ENCODE measurements at places on chromosomes 7 and 10.

DNA sequence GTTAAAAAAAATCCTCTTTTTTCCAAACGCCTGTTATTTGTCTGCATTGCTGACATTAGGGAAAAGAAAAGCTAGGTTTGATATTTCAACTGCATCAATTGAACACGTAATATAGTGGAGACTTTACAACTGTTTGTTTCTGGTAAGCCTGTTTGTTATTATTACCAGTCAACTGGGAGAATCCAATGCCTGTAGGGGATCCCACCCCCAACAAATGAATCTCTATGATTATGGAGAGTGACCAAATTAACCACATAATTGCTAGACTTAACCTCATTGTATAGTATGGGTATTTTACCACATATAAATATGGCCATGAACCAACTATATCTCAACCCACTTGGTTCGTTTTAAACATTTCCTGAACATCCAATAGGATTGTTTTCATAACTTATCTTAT lies 216.1 kb downstream of the TWIST1 start:
- DNase-seq = no peak

- no peak for DNase-seq
Observed at GRCh38 chr10:69781576-69781975, 20.1 kb upstream of the COL13A1 start.

DNA sequence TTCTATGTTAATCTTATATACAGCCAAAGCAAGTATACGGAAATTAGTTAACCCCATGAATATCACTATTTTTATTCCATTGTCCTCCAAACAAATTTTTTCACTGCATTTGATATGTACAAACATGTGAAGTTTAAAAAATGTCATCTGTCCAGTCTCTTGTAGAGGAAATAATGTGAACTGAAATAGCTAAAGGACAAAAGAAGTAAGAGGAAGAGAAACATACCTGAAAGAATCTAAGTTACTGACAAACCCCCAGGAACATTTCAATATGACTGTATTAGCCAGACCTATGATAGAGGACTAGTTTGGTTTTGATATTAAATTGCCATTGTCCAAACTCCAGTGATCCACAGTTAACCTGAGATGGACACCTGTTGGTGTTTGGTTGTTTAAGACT lies 80.6 kb downstream of the NRCAM start:
- DNase-seq = no peak

DNA sequence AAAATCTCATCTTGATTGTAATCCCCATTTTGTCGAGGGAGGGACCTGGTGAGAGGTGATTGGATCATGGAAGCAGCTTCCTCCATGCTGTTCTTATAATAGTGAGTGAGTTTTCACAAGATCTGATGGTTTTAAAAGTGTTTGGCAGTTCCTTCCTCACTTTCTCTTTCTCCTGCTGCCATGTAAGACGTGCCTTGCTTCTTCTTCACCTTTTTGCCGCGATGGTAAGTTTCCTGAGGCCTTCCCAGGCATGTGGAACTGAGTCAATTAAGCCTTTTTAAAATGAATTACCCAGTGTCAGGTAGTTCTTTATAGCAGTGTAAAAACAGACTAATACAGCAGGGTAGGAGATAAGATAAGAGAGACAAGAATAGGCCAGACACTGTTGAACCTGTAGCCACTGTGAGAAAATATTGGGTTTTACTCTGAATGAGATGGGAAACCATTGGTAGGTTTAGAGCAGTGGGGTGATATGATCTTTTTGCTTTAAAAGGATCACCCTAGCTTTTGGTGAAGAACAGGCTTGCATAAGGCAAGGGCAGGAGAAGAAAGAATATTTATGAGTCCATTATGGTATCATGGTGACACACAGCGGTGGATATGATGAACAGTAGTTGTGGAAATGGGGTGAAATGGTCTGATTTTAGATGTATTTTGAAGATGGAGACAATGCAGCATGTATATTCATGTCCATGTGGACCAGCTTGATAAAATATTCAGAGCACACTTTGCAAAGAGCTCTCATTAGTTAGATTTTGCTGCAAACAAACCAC lies 11.5 kb downstream of the OR6B1 start:
- DNase-seq = no peak

- DNase-seq = peak; percentile 36
Observed at GRCh38 chr10:62244785-62245467, 23.7 kb downstream of the RTKN2 start.

- no peak for DNase-seq
Observed at GRCh38 chr7:37901890-37902524, 14.6 kb downstream of the SFRP4 start.

GRCh38 chr10:29802171-29802570 lies 167.4 kb upstream of the SVIL start:
- no peak for DNase-seq

GRCh38 chr10:128739930-128740329 lies 613.7 kb upstream of the MKI67 start:
- DNase-seq = no peak

- DNase-seq = no peak
Observed at GRCh38 chr10:125003901-125004467, 62.1 kb downstream of the ZRANB1 start.

DNA sequence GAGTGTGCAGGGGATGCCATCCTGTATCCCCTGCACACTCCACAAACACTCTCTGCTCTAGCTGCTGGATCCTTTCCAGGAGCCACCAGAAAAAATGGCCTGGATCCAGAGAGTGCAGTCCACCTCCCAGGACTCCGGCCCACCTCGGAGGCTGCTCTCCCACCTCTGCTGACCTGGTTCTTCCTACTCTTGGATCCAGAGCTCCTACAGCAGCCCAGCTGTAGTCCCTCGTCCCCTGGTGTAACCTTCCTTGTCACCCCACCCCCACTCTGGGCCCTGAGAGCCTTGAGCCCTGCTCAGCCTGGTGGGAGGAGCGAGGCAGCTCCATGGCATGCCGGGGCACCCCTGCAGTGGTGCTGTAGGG lies 54.4 kb downstream of the GOLGA7B start:
- DNase-seq = no peak

DNA sequence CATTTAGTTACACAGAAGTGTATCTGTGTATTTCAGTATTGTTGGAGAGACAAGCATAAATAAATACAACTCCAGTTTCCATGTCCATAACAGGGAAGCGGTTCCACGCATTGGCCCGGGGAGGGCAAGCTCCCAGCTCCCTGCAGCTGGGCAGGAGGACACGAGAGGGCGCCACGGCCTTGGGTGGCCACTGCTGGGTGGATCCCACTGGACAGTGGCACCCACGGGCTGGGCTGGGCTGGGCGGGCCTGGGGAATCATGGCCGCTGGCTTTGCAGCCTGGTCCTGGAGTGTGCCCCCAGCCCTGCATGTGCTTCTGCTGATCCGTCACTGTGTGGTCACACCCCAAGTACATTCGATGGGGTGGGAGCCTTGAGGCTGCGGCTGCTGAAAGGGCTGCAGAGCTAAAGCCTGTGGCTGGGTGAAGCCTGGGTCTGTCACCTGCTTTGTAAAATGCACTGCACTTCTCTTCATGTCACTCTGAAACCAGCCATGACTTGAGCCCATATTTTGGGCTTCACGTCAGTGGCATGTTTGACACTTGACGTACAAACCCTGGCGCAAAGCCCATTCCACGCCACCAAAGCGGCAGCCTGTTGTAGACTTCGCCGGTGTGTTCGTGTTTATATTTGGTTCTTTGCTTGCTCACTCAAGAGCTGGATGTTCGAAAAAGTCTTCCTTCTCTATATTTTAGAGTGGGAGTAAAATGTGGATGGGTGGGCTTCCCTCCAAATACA lies 27.5 kb downstream of the LRRC27 start:
- no peak for DNase-seq

DNA sequence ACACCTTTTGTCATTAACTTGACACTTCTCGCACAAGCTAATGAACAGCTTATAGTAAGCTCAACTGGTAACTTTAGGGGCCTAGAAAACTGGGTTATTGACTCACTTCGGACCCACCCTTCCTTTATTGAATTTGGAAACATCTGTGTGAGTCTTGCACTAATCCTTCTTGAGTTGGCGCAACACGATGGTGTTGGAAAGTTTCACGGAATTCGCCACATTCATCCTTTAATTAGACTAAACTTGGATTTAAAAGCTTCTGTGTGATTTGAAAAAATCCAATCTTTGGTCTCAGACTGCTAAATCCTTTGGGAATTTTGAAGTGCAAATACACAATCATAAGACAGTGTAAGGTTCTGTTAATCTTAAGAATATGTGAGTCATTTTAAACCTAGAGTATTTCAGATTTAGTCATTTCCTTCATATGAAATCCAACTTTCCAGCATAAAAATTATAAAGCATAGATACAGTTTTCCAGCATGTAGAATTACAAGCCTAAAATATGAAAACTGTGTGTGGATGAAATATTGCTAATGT lies 15.1 kb downstream of the FZD8 start:
- no peak for DNase-seq

DNA sequence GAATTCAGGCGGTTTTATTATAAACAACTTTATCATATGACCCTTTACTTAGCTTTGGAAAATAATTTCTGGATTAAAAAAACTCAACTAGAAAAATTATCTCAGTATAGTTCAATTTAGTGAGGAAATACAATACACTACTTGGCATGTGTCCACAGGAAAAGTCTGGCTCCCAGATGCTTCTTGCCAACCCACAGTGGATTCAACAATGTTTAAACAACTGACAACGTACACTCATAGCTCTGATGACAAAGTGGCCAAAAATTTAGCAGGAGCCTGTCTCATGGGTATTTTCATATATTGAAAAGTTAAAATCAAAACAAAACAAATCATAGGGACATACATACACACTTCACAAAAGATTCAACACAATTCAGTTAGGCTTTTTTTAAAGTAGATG lies 158.8 kb downstream of the SKAP2 start:
- no peak for DNase-seq

DNA sequence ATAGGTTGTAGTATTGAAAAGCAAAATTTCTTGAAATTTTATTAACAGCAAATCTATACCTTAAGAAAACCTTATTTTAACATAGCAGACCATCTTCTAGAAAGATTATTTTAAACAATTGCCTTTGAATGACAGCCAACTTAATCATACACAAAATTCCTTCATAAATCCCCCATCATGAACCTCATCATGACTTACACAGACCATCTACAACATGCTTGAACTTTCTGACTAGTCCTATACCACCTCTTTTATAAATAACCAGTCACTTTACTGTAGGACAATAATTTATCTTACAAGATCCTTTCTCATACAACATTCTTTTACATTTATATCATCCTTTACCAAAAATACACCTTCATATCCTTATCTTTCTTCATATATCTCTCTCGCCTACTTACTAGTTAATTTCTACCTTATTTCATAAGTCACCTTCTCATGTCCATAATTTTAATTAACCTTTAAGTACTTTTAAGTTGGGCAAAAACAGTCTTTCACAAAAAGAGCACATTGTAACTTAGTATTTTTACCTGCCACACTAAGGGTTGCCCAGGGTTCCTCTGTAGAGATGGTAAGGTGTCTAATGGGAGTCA lies 16.6 kb upstream of the PTN start:
- peak; percentile 24 for DNase-seq

DNA sequence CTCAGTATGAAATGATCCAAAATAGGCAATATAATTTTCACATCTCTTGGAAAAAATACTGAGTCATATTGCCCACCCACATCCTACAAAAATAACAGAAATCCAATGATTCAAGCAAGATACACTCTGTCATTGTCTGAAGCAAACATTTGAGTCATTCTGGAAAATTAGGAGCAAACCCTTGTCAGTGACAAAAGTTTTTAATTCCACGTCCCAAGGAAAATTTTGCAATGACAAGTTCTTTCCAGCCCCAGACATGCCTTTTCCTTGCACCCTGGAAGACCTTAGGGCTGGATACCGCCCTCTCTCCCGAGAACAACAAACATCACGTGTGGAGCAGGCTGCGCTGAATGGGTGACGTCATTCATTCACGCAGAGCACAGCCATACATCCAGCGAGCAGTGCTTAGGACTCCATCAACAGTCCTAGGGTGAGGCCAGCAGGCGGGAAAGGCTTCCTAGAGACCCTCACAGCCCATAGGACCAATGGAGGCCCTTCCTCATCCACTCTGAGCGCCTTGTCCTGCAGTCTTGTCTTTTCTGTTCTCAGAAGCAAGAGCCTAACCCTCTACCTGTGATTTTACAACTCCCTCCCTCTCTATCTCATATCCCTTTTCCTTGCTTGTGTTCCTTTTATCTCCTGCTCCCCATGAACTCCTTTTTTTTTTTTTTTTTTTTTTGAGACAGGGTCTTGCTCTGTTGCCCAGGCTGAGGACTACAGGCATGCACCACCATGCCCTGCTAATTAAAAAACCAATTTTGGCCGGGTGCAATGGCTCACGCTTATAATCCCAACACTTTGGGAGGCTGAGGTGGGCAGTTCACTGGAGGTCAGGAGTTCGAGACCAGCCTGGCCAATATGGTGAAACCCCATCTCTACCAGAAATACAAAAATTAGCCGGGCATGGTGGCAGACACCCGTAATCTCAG lies 23.5 kb upstream of the KDM7A start:
- no peak for DNase-seq

- no peak for DNase-seq
Observed at GRCh38 chr10:9911488-9911887, 1106.2 kb upstream of the CELF2 start.

DNA sequence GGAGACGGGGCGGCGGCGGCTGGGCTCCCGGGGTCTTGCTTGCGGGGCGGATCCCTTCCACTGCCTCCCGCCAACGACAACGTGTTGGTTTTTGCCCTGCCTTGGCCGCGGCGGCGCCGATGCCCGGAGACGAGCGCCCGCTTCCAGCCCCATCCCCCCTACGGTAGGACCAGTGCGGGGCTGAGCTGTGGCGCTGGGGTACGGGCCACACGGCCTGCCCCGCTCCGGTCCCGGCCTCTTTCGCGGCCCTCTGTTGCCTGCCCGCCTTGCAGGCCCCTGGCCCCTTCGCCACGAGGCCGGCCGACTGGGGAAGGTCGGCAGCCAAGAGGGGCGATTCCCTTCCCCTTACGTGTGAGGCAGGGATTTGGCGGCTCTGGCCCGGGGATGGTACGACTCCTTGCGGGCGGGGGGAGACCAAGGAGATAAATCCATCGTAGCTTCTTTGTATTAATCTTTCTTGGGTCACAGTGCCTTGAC lies 488 bp downstream of the EIF4H start:
- DNase-seq = peak; percentile 24

DNA sequence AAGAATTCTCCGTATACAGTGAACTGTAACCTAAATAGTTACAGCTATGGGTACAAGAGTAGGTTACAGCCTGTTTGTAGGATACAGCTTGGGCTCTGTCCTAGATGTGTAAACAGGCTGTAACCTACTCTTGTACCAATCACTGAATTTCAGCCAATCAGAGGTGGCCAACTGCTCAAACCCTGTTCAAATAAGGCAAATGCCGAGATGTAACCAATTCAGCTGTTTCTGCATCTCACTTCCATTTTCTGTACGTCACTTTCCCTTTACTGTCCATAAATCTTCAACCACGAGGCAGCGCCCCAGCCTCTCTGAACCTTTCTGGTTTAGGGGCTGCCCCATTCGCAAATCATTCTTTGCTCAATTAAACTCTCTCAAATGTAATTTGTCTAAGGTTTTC lies 8.3 kb upstream of the MMP21 start:
- DNase-seq = no peak

GRCh38 chr7:27159266-27160144 lies 3.0 kb upstream of the HOXA7 start:
- DNase-seq = no peak
